Activated T-helper 17 cell treated with anti-CD3 and anti-CD28 coated beads, Interleukin-2, amount 50 U/mL, for 72 hours (primary cell): ENCODE measurements at places on chromosomes 7 and 10.

- peak; percentile 91 for ATAC-seq
Measured at GRCh38 chr7:108135446-108136190, 5.5 kb upstream of the LAMB4 start.

DNA sequence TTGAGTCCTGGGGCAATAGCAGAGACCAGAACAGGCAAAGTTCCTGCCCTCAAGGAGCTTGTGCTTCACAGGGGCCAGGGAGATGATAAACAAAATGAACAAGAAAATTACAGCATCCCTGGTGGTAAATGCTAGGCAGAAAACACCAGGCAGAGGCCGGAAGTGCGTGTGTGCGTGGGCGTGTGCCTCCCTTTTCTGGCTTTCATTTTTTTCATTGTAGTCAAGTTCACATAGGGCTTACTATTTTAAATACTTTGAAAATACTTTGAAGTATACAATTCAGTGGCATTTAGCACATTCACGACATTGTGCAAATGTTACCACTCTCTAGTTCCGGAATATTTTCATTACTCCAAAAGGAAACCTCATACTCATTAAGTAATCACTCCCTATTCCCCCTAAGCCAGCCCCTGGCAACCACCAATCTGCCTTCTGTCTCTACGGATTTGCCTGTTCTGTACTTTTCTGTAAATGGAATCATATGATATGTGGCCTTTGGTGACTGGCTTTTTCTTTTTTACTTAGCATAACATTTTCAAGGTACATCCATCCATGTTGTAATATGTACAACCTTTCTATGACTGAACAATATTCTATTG, 88.1 kb upstream of the PDCD4 start:
- peak; percentile 83 for ATAC-seq

DNA sequence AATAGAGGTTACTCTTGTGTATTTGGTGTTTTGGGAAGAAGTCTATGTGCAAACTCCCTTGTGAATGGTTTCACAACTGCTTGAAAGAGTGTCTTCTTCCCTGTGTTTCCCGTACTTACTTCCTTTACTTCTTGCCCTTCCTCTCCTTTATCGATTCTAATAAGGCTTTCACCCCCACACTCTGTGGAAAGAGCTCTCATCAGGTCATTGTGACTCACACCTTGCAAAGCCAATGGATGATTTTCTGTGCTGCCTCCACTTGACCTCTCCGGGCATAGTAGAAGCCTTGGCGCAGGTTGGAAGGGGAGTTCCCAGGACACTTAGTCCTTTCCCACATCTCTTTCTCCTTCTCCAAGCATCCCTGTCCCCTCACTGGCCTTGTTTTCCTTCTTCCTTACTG, 6.2 kb upstream of the TSPAN15 start:
- ATAC-seq = no peak

- ATAC-seq = no peak
Measured at GRCh38 chr7:73454424-73454823, 20.8 kb downstream of the FZD9 start.

DNA sequence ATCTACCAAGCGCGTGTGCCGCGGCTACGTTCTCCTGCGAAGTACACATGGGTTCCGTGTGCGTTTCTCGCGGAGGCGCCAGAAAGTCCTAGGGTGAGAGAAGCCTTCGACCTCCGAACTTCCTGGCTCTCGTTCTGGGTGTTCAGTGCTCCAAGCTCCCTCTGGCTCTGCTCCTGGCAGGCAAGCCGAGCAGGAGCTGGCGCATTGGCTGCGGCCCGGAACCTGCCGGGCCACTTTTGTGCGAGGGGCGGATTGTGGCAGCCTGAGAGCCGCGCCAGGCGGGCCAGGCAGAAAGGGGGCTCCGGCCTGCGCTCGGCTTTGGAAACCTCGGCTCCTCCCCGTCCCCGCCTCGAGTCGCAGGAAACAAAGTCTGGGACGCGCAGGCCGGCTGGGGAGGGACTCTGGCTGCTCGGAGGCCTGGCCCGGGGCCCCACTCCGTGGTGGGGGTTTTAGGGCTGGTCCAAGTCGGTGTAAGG, 9.6 kb downstream of the EMX2 start:
- no peak for ATAC-seq

- no peak for ATAC-seq
Measured at GRCh38 chr10:125882596-125882995, 1.5 kb upstream of the DHX32 start.

GRCh38 chr10:26334232-26334931, 103.8 kb upstream of the APBB1IP start:
- ATAC-seq = no peak

DNA sequence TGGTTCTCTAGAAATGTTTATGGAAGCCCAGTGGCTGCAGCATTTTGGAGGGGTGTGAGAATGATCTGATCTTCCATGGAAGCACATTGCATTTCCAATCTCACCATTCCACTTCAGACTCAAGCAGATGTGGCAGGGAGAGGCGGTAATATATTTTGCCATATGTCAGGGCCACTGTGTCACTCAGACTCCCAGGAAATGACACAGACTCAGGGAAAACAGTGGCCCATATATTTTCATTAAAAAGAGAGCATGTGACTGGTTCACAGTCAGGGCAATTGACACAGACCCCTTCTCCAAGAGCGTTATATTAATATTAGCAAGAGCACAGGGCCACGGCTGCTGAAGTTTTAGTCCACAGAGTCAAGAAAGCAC, 149.3 kb upstream of the NRP1 start:
- ATAC-seq = no peak

GRCh38 chr10:7008645-7009044, 402.2 kb downstream of the SFMBT2 start:
- no peak for ATAC-seq

DNA sequence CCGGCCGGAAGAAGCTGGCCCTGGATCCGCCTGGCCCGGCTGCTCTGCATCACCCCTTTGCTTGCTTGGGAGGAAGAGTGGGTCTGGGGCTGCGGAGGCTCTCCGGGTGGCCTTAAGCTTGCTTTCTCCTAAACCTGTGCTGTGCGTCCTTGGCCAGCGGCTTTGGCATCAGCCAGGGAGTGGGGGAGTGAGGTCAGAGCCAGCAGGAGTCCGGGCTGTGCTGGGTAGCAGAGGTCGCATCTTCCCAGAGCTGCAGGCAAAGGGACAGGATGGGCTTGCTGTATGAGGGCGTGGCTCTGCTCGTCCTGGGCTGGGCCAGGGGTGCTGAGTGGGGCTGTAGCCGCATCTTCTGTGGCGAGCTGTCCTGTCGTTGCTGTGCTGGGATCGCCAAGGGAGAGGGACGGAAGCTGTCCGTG, 21.1 kb downstream of the BNIP3 start:
- no peak for ATAC-seq

DNA sequence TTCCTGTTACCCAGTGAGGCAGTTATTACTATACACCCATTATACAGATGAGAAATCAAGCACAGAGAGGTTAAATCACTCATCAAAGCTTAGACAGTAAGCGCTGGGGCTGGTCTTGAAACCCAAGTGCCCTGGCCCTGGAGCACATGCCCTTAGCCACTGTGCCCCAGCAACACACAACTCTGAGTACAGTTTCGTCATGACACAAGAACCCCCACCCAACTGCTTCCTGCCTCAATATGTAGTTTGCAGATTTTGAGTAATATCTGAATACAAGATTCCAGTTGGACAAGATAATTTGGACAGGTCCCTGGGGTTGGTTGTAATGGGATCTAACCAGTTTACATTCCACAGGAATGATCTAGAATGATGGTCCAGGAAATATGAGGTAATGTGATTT, 62.8 kb downstream of the SH3PXD2A start:
- no peak for ATAC-seq

DNA sequence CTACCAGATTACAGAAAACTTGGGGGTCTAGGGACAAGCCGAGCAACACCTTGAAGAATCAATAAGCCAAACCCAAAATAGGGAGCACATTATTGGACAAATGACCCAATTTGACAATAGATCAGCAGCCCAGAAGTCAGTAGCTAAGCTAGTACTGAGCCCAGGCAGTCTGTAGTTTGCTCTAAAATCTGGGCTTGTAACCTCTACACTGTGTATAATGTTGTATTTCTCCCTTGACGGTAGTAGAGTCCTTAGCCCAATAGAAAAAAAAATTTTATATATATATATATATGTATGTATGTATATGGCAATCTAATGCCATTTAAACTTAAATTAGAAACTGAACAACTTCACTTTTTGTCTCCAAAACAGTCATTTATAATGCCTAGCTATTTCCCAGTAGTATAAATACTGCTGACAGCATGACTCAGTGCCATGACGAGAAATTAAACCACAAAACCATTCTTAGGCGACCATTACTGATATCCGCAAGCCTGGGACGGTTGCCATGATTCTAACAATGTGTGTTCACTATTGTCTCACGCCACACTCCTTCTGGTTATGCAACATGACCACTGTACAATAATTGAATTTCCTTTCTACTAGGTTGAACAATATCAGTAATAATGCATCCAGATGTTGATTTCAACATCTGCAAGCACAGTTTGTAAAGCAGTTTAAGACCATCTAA, 110.5 kb downstream of the IPMK start:
- ATAC-seq = no peak

- no peak for ATAC-seq
Measured at GRCh38 chr7:106257752-106258151, 27.0 kb downstream of the NAMPT start.

GRCh38 chr10:91021901-91022300, 101.0 kb upstream of the ANKRD1 start:
- no peak for ATAC-seq

DNA sequence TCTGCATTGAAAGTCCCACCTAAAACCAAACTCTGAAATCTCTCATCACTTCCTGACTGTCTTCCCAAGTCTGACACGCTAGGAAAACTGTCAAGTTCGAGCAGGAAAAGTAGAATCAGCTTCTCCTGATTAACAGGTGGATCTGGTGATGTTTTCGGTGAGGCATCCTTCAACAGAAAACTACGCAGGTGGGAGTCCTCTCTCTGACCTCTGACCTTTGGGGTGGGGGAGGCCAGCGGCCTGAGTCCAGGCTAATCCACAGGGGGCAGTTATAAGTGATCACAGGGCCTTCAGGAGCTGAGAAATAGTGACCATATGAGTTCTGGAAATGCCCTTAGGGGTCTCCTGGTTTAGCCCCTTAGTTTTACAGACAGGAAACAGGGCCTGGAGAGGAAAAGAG, 13.4 kb upstream of the NPFFR1 start:
- ATAC-seq = no peak

DNA sequence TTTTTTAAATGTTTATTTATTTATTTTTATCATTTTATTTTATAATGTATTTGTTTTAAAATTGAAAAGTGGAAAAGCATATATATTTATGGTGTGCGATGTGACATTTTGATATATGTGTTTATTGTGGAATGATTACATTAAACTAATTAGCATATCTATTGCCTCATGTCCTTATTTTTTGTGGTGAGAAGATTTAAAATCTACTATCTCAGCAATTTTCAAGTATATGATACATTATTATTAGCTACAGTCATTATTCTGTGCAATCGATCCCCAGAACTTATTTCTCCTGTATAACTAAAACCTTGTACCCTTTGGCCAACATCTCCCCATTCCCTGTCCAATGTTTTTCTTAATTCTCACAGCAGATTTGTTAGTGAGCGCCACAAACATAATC, 115.6 kb upstream of the SHH start:
- ATAC-seq = no peak

- peak; percentile 64 for ATAC-seq
Measured at GRCh38 chr7:37198906-37199485, 249.7 kb downstream of the ELMO1 start.

- ATAC-seq = no peak
Measured at GRCh38 chr10:93945819-93946218, 47.9 kb upstream of the PLCE1 start.
